ENCODE measurements at places on chromosomes 12 and 14.

- DNase-seq: no peak
These were observed 5.9 kb downstream of the RESF1 start for GRCh38 chr12:31965090-31965489.

GRCh38 chr12:110337912-110338710 lies 57.1 kb downstream of the ATP2A2 start:
- no peak for DNase-seq

DNA sequence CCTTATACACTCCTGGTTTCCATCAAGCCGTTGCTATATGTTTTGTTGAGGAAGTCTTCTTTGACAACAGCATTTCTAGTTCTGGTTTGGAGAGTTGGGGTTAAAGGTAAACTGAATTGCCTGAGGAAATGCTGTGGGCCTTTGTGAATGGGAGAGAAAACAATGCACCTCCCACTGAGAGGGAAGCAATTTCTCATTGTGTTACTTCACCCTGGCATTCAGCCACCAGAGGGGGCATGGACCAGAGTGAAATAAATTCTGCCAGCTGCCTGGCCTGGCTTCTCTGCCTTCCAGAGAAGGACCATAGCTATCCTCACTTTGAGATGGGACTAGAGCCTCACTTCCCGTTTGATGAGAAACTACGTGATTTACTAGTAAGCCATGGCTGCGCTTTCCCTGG lies 475.3 kb downstream of the EGLN3 start:
- DNase-seq: peak; percentile 9

DNA sequence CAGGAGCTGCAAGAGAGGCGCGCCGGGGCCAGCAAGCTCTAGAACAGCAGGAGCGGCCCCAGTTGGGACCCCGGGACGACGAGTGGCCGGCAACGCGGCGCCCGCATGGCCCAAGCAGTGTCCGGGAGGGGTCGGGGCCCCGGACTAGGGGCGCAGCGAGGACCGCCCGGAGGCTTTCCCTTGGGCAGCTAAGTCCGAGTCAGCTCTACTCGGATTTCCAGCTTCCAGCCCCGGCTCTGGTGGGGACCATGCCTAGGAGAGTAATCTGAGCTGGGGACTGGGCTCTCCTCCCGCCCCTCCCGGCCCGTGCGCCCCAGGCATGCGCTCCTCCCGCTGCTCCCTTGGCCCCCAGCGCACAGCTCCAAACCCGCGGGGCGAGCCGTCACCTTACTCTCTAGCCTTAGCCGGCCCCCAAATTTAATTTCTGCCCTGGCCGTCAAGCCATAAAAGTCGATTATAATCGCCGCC lies 41.6 kb upstream of the CAPRIN2 start:
- no peak for DNase-seq

- no peak for DNase-seq
These were observed 177.5 kb downstream of the ADGRD1 start for GRCh38 chr12:131131077-131131807.

- DNase-seq: no peak
These were observed 134.7 kb upstream of the GSC start for GRCh38 chr14:94904636-94905035.

GRCh38 chr12:32390572-32391219 lies 8.7 kb upstream of the FGD4 start:
- no peak for DNase-seq

GRCh38 chr14:77372304-77372841 lies 4.5 kb downstream of the TMED8 start:
- no peak for DNase-seq

DNA sequence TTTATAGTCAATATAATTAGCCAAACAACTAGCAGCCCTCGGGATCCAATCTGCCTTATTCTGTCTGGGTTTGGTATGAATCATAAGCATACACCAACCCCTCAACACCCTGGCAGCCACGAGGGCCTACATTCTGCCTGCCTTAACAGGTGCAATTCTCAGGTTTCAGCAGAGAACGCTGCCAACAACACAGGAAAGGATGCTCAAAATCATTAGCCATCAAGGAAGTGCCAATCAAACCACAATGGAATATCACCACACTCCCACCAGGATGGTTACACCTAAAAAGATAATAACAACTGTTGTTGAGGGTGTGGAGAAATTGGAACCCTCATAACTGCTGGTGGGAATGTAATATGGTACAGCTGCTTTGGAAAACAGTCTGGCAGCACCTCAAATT lies 122.8 kb downstream of the TTC7B start:
- DNase-seq: no peak

- no peak for DNase-seq
These were observed 85.1 kb downstream of the BORCS5 start for GRCh38 chr12:12441843-12442461.

- no peak for DNase-seq
These were observed 66.7 kb downstream of the PDE3A start for GRCh38 chr12:20434996-20435395.

GRCh38 chr12:128971802-128972201 lies 118.5 kb downstream of the GLT1D1 start:
- DNase-seq: no peak

GRCh38 chr12:52347551-52348510 lies 19.4 kb downstream of the KRT85 start:
- DNase-seq: no peak

GRCh38 chr12:77214136-77214535 lies 148.8 kb upstream of the E2F7 start:
- DNase-seq: no peak

GRCh38 chr14:56858422-56858821 lies 48.1 kb upstream of the OTX2 start:
- no peak for DNase-seq

GRCh38 chr14:90836692-90837063 lies 20.4 kb upstream of the TTC7B start:
- no peak for DNase-seq

- no peak for DNase-seq
These were observed 51.8 kb downstream of the PELI2 start for GRCh38 chr14:56170028-56170427.

DNA sequence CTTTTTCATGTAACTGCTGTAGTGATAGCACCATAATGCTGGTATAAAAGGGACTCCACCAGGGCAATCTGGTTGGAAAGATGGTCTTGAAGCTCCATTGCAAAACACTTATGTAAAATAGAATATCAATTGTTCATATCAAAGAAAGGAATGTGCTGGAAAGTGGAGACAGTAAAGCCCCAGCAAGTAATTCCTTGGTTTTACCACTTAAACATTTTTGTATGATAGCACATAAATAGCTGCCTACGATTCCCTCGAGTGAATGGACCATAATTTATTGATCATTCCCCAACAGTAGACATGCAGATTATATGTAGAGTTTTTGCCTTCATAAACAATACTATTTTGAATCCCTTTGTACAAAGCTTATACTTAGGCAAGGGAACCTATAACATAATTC lies 275.4 kb downstream of the PAWR start:
- no peak for DNase-seq

GRCh38 chr12:42921741-42922504 lies 332.4 kb upstream of the PRICKLE1 start:
- DNase-seq: no peak

GRCh38 chr12:57001448-57001906 lies 4.9 kb downstream of the ZBTB39 start:
- DNase-seq: peak; percentile 43

DNA sequence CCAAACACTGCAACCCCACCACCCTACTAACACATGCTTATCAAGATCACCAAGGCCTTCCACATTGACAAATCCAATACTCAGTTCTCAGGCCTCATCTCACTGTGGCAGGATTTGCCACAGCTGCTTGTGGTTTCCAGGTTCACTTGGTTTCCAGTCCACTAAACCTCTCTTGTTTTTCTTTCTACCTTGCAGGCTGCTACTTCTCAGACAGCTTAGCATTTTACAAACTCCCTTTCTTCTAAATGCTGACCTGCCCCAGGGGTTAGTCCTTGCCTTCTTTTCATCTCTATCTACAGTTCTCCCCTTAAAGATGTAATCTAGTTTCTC lies 84.1 kb downstream of the BCAT1 start:
- DNase-seq: no peak

DNA sequence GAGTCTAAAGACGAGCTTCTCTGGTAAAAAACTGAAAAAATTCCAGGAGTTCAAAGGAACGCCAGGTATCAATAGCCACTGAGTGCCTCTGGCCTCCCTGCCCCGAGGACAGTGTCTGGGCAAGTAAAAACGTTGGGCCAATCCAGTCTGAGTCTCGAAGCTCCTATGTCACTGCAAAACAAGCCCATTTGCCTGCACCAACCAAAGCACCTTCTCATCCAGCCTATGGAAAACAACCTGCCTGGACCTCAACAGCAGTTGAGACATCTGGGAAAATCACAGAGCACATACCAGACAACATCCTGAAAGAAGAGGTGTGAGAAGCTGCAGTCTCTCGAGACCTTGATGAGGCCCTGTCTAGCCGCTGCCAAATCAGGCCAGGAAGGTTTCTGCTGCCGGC lies 56.6 kb downstream of the RNF34 start:
- DNase-seq: no peak

DNA sequence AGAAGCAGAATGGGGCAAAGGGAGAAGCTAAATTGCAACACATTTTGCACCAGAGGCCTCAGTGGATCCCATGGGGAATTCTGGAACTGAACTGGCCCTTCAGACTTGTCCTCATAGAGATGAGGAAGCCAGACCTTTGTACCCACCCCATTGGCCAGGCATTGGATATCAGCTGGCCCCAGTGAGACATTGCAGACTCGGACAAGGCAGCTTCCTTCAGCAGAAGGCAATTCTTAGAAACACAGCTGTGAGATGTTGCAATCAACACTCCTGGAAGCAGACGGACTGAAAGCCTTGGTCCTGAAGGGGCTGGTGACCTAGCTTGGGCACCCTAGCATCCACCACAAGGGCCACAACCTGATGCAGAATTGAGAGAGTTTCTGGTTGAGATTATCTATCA lies 218.1 kb downstream of the MSRB3 start:
- no peak for DNase-seq

DNA sequence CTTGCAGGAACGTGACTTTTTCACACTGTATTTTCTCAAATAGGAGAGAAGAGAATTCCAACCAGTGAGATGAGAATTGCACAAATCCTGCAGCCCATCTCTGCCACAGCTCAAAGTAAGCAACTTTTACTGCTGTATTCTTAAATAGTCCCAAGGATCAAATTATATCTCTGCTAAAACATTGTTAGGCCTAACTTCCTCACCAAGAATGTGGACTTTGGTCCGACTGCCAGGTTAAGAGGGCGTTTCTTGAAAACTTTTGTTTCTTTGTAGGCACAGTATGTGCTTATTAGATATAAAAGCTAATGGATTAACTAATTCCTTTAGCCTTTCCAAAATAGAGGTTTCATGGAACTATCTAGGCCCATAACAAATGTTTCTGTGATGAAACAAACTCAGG lies 61.4 kb upstream of the IFNG-AS1 start:
- DNase-seq: no peak

GRCh38 chr12:132470397-132470796 lies 19.6 kb upstream of the FBRSL1 start:
- DNase-seq: no peak

GRCh38 chr12:122871851-122872780 lies 23.8 kb downstream of the VPS37B start:
- no peak for DNase-seq

- DNase-seq: no peak
These were observed 9.7 kb upstream of the IFI27 start for GRCh38 chr14:94100847-94101246.

DNA sequence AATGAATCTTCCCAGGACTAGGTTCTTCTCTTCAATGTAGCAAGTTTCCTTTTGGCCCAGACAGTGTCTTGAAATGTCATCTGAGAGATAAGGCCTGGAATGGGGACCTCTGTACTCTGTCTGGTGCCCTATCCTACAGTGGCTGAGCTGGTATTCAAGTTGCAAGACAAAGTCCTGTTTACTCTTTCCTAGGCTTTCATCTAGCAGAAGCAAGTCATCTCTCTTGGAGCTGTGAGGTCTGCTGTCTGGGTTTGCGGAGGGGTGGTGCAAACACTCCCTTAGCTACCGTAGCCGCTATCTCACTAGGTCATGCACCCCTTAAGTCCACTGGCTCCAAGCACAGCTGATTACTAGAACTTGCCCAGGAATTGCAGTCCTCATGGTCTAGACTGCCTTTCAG lies 149.7 kb upstream of the SLC16A7 start:
- no peak for DNase-seq

DNA sequence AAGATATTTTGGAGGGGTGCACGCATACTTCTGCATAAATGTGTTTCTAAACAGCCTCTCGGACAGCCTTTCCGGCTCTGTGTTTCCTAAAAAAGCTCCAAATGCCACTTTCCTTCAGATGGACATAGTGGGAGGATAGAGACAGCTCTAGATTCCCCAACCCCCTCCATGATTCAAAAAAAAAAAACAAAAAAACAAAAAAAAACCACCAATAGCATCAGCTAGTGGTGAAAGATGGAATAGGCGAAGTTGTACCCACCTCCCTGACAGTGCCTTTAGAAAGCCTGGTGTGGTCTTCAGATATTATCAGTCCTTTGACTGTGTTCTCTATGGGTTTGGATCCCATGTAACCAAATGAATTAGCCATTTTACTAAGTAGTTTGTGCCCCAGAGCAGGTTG lies 94.1 kb downstream of the PHETA1 start:
- DNase-seq: no peak

- DNase-seq: no peak
These were observed 456.1 kb downstream of the AEBP2 start for GRCh38 chr12:19895246-19896020.

DNA sequence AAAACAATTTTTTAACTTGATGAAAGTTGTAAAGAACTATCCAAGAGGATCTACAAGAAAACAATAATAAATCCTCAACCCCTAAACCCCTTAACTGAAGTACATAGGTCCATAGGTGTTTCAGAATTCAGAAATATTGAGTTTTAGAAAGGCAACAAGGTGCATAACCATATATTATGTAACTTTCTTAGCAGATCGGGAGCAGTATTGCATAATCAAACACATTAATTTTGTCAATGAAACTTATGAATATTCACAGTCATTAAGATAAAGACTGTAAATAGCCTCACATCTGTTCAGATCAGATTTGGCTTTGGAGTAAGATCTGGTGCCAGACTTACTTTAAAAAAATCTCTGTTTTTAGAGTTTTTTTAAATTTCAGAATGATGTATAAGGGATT lies 647.1 kb upstream of the FLRT2 start:
- DNase-seq: no peak

- no peak for DNase-seq
These were observed 178.0 kb upstream of the E2F7 start for GRCh38 chr12:77243345-77243744.

GRCh38 chr12:132355742-132356681 lies 26.6 kb upstream of the GALNT9 start:
- DNase-seq: no peak

GRCh38 chr12:64884164-64884542 lies 59.7 kb downstream of the TBC1D30 start:
- no peak for DNase-seq

DNA sequence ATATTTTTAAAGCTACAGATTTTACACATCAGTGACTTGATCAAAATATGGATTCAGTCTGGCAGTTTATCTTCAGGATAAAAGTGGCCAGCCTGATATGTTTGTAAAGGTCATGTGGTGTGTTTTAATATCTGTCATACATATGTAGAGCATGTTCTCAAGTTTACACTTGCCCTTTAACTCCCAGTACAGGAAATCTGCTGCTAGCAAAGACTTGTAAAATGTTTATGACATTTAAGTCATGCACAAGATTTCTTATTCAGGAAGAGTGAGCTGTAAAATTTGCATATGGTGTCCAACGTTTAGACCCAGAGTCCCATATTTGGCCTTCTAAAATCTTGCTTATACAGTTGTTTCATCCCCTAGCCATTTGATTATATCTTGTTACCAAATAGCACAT lies 197.5 kb upstream of the FLRT2 start:
- DNase-seq: no peak

All from SW 1271 (cell line).